ENCODE measurements at places on chromosomes 3 and 15.

GRCh38 chr3:166445865-166446264, 608.6 kb upstream of the BCHE start:
- DNase-seq: no peak

DNA sequence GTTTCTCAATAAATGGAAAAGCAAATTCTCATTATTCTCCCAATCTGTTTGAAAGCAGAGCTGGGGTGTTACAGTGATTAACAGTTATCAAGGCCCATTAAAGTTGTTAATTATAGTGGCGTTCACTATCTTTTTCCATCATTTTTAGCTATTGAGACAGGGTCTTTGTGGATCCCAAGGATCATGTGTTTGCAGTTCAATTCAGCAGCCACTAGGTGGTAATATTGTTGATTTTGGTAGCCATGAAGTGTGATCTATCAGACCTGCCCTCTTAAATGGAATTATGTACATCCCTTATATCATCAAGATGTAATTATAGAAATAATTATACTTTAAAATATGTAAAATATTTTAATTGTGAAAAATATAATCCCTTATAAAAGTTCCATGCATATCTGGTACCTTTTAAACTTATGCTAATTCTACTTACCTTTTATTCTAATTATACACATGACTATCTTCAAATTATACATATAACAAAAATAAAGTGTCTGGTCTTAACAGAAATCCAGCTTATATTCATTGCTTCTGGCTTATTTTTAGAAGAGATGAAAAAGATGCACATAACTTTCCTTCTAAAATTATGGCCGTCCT, 126.4 kb downstream of the GREM1 start:
- peak; percentile 39 for DNase-seq

- DNase-seq: no peak
Observed at GRCh38 chr3:54065586-54065985, 56.8 kb upstream of the CACNA2D3 start.

DNA sequence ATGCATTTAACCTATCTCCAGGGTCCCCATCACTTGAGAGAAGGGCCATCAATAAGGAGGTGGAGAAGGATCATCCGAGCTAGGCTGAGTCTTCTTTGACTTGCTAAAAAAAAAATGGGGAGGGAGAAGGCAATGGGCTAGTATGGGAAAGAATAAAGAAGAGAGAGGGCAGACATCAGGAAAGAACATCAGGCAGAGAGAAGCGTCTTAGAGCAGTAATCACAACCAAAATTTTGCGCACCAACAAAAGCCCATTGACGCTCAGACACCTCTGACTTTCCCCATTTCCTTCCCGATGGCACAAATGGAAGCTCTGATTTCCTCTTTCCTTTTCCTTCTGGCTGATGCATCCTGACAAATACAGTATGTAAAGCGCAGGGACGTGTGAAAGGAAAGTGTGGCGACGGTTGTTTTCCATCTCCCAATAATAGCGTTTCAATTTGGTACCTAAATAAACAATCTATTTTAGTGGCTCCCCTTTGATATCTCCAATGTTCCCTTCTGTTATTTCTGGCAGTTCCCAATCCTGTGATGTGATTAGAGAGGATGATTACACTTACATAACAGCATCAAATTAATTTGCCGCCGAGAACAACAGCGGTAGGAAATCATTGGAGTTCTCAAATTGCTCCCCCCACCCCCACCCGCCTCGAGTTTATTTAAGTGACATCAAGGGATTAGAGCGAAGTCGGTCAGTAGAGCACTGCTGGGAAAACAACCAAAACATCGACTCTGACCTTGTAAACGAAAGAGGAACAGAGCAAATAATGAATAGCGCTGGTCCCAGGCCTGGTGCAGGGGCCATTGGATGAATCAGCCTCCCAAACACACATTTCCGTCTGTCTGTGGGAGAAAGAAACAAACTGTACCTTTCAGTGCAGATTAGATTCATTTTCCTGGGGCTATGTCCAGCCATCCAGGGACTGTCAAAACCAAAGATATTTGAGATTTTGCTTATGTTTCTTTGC, 273.3 kb upstream of the ICE2 start:
- peak; percentile 59 for DNase-seq

- DNase-seq: no peak
Observed at GRCh38 chr3:57098418-57099310, 38.2 kb downstream of the SPATA12 start.

DNA sequence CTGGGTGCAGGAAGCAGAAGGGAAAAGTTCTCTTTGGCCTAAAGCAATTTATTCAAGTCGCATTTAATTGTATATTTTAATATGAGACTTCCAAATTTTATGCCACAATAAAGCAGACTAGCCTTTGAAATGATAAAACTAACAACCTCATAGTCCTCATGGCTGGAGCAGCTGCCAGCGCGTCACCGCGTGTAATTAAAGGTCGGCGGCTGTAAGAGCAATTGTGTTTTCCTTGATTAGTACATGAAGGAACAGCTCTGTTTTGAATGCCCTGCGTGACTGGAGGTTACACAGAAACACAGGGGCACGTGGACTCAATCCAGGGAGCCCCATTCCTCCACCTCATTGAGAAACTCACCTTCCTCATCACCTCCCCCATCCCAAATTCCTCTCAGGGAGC, 10.1 kb upstream of the LRRC15 start:
- DNase-seq: no peak

DNA sequence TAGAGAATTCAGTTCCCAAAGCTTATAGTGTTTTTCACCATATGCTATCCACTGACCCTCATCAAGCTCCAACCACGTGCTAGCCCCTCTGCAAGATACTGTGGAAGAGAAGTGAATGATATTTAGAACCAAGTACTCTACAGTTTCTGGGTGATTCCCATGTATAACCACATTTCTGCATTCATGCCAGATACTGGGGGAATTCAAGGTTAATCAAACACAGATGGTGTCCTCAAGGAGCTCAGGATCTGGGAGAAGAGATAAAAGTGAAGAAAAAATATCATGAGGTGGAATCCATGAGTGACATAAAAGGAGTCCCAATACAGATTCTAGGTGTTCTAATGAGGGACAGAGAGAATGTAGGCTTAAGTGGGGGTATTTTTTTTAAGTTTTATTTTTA, 195.8 kb downstream of the FHIT start:
- no peak for DNase-seq

DNA sequence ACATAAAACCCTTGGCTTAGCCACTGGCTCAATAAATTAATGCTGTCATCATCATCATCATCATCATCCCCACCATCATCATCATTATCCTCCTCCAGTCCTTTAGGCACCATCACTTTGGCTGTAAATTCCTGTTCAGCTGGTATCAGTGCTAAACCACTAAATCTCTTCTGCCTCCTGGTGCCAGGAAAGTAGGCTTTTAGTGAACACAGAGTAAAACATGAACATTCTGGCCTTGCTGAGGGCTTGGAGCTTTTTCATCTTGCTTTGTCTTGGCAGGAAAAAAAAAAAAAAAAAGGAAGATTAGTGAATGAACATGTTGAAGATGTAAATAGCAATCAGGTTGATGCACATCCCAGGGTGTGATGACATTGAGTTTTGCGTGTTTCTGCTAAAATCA, 67.3 kb upstream of the EIF1B start:
- no peak for DNase-seq

- DNase-seq: no peak
Observed at GRCh38 chr3:71207632-71208031, 375.9 kb downstream of the FOXP1 start.

GRCh38 chr3:154642145-154642544, 212.2 kb upstream of the GPR149 start:
- no peak for DNase-seq

DNA sequence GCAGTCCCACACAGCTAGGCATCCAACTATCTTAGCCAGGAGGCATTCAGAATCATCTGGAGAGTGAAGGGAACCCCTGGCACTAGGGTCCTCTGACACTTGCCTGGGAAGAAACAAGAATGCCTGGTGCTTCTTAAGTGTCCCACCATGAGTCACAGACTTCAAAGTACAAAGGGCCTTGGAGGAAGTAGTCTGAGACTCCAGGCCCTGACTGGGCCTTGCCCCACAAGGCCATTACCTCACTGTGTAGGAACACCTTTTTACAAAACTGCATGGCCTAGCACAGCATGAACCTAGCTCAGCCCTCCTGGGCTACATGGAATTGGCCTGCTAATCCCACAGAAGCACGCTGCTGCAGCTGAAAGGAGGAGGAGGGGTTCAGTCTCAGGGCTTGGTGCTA, 104.5 kb upstream of the SLCO2A1 start:
- no peak for DNase-seq

GRCh38 chr3:76920511-76920910, 119.4 kb upstream of the ROBO2 start:
- DNase-seq: no peak

- DNase-seq: no peak
Observed at GRCh38 chr3:49134471-49135265, 1.8 kb upstream of the LAMB2 start.

DNA sequence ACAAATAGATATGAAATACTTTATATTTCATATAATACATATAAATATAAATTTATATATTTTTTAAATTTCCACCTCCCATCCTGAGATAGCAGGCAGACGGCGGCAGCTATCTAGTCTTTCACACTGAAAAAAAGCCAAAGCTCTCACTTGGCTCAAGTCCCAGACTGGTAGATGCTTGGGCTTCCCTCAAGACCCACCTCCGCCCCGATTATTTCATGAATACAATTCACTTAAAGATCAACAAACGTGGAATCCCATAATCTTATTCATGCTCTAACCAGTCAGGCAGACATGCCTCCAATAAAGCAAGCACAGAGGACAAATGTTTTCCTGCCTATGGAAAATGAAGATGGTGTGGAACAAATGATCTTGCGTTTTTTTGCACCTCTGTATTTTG, 275.9 kb upstream of the NR2F2 start:
- DNase-seq: no peak

GRCh38 chr3:66053550-66054094, 14.9 kb upstream of the MAGI1 start:
- no peak for DNase-seq

GRCh38 chr3:59793976-59794375, 744.2 kb upstream of the CFAP20DC start:
- no peak for DNase-seq

- DNase-seq: no peak
Observed at GRCh38 chr3:154122912-154123559, 1.8 kb downstream of the ARHGEF26 start.

DNA sequence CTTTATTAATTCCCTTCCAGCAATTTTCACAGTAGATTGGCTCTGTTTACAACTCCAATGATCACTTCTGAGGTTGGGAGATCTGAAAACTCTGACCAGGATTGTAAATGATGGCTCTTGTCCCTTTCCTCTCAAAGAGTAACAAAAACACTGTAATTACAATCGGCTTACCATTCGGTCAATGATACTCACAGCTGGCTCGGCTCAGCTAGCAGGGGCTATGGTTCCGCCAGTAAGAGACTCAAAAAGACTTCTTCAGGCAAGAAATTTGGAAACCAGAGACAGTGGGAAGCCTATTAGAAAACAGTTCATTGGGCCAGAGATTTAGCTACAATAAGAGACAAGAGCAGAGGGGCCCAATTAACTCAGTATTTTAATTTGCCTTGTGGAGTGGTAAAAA, 96.6 kb downstream of the LRRC3B start:
- no peak for DNase-seq

DNA sequence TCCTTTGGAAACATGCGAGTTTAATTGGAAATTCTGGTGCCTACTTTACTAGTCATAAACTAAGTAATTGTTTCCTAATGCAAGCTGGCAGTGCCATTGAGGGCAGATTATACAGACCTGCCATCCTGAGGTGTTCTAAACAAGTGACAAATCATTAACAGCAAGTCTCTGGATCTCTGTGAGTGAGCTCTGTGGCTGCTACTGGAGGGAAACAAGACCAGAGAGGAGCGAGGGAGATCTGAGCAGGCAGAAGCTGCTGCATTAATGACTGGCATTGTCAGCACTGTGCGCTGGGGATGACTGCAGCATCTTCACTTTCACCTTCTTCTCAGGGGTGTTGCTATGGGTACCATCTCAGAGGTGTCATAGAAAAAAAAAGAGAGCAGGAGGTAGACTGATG, 308.4 kb upstream of the DPH6 start:
- peak; percentile 34 for DNase-seq

GRCh38 chr15:39061952-39062464, 497.4 kb upstream of the RASGRP1 start:
- no peak for DNase-seq

DNA sequence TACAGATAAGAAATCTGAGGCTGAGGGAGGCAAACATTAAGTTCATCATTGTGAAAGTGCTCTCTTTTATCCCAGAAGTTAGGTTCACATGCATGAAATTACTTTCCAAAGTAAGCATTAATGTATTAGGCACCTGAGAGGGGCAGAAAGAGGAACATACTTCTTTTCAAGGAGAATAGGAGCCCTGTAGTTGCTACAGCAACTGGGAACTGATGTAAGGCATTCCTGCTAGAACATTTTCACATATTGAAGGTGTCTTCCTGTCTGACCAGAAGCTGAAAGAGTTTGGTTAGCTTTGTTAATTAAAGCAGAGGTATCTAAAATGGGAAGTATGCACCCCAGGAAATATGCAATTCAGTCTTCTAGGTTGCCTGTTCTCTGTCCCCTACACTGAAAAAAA, 65.5 kb upstream of the ZBTB20 start:
- no peak for DNase-seq

DNA sequence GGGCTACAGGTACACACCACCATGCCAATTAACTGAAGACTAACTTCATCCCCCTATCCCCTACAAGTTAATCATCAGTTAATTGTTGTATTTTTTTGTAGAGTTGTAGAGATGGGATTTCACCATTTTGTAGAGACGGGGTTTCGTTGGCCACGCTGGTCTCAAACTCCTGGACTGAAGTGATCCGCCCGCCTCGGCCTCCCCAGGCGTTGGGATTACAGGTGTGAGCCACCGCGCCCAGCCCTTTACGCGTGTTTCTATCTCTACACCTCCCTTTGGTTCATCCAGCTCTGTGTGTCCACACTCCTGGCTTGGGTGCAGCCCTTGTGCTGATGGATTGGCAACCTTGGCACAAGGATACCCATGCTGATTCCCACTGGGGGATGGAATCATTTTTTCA, 258.8 kb downstream of the FAM43A start:
- no peak for DNase-seq

- no peak for DNase-seq
Observed at GRCh38 chr3:174953068-174953467, 93.9 kb downstream of the NAALADL2 start.

- DNase-seq: no peak
Observed at GRCh38 chr3:24401090-24401810, 93.4 kb downstream of the THRB start.

DNA sequence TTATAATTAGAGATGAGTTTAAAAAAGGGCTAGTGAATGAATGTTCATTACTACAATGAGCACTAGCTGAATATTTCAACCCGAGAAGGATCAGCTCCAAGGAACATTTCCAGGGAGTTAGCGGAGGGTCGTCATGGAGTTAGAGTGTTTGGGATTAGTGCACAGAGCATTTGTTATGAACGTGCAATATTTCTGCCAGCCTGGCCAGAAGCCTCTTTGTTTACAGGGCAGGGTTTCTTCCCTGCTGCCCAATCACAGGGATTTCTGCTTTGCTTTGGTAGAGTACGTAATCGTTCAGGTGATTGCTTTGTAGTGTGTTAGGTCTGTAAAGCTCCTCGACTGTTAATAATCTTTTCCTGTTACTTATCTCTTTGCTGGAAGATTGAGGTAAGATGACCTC, 5.9 kb downstream of the CGNL1 start:
- no peak for DNase-seq

- DNase-seq: peak; percentile 42
Observed at GRCh38 chr3:172678068-172678467, 32.8 kb downstream of the NCEH1 start.

GRCh38 chr3:136464502-136464901, 214.4 kb downstream of the PCCB start:
- DNase-seq: no peak
